Colonic mucosa (tissue), 4 donors: ENCODE measurements at places on chromosomes 5 and 9.
A peak's percentile ranks its signal among the peaks of the same experiment; 100 is the strongest.

DNA sequence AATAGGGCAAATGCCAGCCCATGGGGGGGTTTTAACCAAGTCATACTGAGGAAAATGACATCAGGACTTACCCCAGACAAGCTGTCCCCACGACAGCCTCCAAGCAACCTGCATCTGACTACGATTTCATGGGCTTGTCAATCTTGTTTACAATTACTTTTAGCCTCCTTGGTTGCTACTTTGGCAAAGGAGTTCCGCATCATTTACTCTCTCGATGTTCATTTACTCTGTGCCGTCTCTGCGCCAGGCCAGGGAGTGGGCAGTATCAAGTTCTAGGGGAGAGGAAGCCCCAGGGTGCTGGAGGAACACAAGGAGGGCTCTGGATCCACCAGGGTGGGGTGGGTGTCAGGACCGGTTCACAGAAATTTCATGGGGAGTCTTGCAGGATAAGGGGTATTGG lies 23.9 kb downstream of the PTPN3 start:
- no peak for DNase-seq

DNA sequence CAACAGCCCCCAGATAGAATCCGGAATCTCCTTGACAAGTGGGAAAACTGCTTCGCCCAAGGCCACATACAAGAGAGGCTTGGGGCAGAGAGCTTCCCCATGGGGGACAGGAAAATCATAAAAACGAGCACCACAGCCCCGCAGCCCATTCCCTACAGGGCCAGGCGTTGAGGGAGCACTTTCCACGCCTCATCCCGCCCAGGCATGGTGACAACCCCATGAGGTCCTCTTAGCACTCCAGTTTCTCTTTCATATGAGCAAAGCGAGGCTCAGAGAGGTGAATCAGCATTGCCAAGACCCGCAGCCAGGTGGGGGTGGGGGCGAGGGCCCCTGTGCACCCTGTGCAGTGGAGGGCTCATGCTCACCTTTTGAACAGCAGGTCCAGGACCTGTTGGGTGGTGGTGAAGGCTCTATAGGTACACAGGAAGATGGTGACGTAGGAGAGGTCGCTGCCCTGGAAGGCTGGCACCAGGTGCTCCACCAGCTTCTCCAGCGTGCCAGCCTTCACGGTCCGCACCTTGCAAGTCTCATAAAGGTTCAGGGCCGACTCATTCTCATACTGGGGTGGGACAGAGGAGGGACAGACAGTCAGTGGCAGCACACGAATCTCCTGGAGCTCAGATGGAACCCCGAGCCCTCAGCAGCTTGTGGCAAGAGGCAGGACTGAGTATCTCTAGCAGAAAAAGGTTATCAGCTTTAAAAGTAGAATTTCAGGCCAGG lies 10.9 kb downstream of the RALGDS start:
- no peak for DNase-seq

GRCh38 chr9:101601904-101602765 lies 7.4 kb upstream of the PPP3R2 start:
- peak; percentile 29 for DNase-seq

- DNase-seq = no peak
Observed at GRCh38 chr5:68137511-68138140, 77.9 kb upstream of the PIK3R1 start.

GRCh38 chr9:133691191-133691590 lies 47.0 kb downstream of the SARDH start:
- DNase-seq = no peak

GRCh38 chr9:95008151-95008771 lies 281.8 kb downstream of the AOPEP start:
- peak; percentile 61 for DNase-seq

DNA sequence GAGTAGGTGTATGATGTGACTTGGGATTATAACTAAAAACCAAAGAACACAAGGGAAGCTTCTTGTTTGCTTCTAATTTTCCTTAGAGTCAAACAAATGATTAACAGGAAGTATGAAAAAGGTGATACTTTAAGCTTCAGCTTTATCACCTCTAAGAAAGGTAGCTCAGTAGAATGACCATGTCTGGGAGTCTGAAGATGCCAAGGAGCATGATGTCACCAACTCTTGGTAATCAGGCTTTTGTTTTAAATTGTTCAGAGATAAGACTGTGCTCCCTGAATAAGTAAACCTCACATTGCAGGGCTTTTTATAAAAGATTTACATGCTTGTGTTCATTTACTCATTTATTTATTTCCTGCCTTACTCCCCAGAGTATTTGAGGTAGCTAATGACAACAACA lies 169.9 kb downstream of the FER start:
- no peak for DNase-seq

GRCh38 chr5:152288499-152288898 lies 116.6 kb downstream of the NMUR2 start:
- no peak for DNase-seq

DNA sequence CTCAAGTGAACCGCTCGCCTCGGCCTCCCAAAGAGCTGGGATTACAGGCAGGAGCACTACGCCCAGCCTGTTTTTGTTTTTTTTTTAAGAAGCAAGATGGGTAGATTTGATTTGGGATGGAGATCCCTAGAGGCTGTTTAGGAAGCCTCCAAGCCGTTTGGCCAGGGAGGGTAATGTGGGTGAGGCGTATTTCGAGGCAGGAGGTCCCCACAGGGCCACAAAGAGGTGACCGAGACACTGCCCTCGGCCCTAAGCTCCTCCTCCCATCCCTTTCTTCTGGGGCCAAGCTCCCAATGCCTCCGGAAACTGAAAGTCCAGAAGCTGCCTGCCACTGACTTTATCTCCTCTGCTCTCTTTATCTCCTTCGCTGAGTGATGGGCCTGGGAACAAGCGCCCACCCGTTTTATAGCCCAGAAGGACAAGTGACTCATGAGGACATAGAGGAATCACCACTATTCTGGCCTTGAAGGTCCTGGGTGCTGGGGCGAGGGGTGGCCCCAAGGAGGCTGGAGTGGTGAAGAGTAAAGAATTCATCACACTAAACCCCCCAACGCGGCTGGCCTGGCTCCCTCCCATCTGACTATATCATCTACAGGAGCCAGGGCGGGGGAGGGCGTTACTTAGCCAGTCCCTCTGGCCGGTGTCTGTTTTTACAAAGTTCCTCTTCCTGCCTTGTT lies 2.0 kb upstream of the RALGDS start:
- DNase-seq = peak; percentile 54

- DNase-seq = no peak
Observed at GRCh38 chr9:137456061-137456863, 2.9 kb downstream of the NSMF start.

DNA sequence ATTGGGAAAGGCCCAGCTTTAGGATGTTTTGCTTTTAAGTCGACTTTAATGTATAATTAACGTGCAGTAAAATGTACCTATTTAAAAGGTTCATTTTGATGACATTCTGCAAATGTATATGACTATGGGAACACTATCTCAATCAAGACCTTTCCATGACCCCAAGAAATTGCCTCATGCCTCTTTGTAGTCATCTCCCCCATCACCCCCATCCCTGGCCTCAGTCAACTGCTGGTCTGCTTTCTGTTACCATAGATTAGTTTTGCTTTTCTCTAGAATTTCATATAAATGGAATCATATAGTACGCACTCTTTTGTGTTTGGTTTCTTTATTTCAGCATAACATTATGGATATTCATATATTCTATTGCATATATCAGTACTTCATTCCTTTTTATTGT lies 80.7 kb upstream of the C9orf72 start:
- no peak for DNase-seq

DNA sequence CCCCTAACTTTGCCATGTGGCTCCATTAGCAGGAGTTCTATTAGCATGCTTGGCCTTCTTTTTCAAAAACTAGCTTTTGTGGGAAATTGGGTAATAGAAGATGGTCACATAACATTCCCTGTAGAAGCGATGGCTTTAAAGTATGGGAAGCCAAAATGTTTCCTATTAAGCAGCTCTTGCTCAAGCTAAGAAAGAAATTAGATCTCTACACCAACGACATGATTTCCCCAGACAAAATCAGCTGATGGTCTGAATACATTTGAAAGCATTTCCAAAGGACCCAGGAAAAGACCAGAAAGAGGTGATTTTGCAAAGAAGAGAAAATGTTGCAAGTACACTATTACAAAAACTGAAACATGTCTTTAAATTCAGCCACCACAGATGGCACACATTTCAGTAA lies 4.8 kb upstream of the NFIL3 start:
- DNase-seq = no peak

DNA sequence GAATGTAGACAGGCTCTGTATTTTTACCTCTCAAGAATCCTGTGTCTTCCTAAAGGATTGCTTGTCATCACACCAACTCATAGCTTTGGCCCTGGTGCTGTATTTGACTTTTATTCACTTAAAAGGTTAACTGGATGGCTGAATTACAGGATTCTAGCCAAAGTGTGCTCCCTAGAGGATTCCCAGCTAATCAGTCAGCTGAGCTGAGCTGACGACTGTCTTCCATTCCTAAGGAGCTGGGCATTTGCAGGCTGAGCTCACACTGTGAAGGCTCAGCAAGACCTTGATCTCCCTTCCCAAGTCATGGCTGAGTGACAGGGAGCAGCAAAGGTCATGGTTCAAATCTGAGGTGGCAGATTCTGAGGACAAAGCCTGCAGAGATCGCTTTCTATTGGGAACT lies 59.0 kb upstream of the PALM2AKAP2 start:
- no peak for DNase-seq

GRCh38 chr5:399296-400281 lies 43.4 kb upstream of the EXOC3 start:
- DNase-seq = peak; percentile 45

- DNase-seq = no peak
Observed at GRCh38 chr5:168669156-168669555, 90.0 kb upstream of the PANK3 start.

- no peak for DNase-seq
Observed at GRCh38 chr5:156929366-156929948, 33.6 kb downstream of the TIMD4 start.

GRCh38 chr9:2838371-2839000 lies 5.4 kb downstream of the PUM3 start:
- DNase-seq = no peak

DNA sequence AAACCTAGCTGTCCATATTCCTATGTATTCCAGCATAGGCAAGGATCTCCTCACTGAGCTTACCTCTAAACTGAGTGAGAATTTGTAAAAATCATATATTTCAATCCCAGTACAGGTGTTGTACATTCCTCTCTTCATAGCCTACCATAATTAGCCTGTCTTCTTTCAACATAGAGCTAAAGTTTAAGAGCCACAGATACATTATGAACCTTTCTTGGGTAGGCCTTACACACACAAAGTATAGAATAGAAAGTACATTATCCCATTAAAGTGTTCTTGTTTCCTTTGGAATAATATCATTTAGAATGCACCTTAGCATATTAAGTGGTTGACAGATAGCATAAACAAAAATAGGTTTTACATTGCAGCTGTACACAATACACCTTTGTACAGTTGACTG lies 282.1 kb upstream of the TMEM161B start:
- no peak for DNase-seq

DNA sequence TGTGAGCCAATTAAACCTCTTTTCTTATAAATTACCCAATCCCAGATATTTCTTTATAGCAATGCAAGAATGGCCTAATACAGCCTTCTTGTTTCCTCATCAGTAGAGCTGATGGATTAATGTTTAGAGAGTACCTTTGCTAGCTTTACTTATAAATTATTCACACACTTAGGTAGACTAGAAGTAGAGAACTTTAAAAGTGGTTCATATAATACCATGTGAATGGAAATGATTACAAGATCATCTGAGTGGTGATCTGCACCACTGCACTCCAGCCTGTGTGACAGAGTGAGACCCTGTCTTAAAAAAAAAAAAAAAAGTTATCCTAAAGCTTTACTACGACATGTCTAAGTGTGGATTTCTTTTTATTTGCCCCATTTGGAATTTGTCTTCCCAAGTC lies 23.2 kb upstream of the LRRTM2 start:
- no peak for DNase-seq

GRCh38 chr5:98770209-98770910 lies 3.1 kb upstream of the RGMB start:
- peak; percentile 81 for DNase-seq

GRCh38 chr9:114250648-114251047 lies 72.2 kb upstream of the ORM1 start:
- DNase-seq = no peak

DNA sequence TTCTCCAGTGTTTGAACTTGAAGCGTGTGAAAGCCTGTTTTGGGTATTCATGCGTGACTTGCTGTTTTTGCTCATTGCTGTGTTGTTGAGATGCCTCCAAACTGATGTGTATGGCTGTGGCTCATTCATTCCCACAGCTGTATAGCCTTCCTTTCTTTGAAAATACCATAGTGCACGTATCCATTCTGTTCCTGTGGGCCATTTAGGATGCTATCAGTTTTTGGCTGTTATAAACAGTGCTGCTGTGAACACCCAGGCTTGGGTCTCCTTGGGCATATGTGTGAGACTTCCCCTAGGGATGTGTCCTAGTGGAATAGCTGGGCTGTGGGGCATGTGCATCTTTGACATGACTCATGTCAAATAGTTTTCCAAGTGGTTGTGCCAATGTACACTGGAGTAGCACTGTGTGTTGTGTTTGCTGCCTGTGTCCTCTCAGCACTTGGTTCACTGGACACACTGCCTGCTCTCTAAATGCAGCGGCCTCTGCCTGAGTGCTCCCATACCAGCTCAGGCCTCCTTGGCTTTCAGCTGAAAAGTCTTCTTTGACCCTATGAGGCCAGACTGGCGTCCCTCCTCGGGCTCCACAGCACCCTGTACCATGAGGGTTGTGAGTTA lies 102.6 kb upstream of the TBC1D2 start:
- no peak for DNase-seq

- no peak for DNase-seq
Observed at GRCh38 chr9:108347463-108348188, 508.2 kb downstream of the ACTL7B start.

DNA sequence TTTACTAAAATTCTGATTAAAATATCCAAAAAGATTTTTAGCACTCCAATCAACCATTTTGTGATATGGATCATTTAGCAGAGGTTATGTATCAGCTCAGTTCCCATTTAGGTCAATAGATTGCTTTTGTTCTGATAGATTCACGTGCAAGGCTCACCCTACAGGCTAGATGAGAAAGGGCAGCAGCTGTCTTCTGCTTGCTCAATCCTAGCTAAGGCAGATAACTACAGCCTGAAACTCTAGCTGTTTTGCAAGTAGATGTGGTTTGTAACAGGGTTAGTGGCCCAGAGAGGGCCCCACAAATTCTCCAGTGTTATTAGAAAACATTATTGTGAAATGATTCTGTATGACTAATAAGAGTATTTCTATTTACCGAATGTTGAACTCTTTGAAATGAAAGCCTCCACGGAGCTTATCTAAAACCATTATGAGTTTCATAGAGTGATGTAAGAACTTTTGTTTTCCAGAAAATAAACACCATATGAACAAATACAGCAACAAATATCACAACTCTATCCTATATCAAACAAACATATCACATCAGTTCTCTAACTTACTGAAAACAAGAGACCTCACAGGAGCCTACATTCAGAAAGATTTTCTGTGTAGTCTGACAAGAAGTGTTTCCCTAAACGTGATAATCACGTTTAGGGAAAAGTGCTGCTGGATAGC lies 841.9 kb upstream of the ACO1 start:
- no peak for DNase-seq

- DNase-seq = no peak
Observed at GRCh38 chr5:15694696-15695214, 194.8 kb downstream of the FBXL7 start.

GRCh38 chr5:137026296-137026695 lies 472.8 kb downstream of the SPOCK1 start:
- no peak for DNase-seq

GRCh38 chr5:109421956-109422355 lies 12.2 kb upstream of the PJA2 start:
- DNase-seq = no peak
